ENCODE measurements at places on chromosomes 11 and 22.

DNA sequence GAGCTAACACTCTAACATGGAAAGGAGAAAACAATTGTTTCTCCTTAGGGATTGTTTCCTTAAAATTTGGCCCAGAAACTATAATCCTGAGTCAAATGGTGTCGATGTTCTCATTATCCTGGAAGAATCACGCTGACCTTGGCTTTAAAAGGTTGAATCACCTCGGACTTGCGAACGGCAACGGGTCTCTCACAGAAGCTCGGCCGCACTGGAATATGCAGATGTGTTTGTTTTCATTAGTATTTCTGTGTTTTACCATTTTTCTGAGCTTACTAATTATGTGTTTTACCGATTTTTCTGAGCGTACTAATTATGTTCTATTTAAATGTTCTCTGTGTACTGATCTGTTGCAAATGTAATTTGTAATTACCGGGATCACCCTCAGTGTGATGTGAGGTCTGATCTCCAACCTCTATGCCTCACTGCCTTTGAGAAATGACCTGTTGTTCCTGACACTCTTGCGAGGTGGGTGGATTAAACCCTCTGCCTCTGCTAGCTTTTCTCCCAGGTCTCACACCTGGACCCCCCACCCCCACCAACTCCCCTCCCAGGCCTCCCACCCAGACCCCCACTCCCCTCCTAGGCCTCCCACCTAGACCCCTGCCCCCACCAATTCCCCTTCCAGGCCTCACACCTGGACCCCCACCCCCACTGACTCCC is 38.3 kb upstream of the BRSK2 start:
- no peak for DNase-seq

DNA sequence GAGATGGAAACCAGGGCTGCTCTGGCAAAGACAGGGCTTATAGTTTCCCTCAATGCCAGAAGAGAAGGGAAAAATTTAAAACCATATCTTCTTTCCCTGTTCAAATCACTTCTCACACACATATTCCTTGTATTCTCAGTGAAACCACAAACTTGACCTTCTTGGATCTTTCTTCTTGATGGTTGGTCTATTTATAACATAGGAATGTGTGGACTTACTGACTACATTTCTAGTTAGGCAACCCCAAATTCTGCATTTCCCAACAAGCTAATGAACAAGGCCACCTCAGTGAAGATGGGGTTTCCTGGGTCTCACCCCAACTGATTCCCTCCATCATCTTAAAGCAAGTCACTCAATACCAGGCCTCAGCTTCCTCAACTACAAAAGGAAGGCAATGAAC is 3.8 kb upstream of the QSER1 start:
- no peak for DNase-seq

DNA sequence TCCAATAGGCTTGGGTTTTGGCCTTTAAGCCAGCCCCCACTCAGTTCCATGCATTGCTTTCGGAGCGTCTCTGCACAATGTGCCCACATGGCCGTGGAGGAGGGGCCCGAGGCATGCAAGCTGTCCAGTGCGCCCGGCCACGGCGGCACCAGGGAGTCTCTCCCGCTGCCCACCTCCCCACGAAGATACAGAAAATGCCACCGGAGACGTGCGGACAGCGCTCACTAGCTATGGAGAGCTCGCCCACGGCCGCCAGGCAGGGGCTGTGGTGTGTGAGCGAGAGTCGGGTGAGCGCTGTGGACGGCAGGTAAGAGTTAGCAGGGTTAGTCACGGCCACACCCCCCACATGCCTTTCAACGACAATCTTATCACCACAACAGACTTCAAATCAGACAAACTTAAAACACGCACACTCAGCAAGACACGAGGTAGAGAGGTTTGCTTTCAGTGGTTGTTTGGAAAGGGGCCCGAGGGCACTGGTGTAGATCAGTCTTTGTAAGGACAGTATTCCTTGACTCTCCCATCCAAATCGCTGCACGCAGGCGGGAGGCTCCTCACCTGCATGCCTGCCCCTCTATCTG is 18.7 kb upstream of the BID start:
- no peak for DNase-seq

DNA sequence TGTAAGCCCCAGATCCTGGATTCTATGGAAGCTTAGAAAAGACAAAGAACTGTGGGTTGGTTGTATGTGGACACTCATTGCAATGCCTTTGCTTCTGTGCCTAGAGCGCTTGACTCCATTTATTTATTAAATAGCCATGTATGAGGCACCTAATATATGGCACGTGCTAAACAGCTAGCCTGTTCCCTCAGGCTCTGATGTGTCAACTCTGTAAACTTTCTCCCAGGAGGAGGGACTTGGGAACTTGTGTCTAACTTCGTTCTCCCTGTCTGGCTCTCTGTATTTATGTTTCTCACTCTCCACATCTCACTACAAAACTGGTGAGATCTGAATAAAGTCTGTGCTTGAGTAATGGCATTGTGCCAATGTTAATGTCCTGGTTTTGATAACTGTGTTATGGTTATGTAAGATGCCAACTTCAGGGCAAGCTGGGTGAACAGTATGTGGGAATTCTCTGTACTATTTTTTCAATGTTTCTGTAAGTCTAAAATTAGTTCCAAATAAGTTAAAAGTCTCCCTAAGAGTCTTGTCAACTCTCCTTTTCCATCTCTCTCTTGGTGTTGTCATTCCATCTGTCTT is 34.1 kb upstream of the ZBTB16 start:
- DNase-seq, result no peak

DNA sequence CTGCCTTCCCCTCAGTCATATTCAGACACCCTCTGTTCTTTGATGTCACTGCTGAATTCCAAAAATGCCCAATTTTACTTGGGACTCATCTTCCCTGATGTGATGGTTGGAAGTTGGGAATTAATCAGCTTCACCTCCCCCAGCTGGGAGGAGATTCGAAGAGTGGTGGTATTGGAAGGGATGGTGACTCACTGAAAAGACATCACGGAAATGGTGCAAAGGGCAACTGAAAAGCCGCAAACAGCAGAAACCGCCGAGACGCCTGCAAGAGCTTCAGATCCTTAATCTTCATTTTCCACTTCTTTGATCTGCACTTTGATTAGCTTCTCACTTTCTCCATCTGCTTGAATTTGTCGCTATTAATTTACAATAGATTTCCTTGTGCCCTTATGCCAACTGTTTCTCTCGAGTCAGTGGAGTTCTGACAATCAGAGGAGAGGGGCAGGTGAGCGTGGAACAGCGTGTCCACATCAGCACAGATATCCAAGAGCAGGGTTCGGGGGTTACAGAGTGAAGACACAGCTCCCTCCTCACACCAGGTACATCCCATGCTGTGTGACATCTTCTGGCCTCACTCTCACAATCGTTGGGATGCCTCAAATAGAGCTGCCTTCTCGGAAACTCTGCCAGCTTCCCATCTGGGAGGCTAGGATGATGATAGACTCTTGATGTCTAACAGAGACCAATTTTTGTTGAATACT is 325.4 kb downstream of the BRD1 start:
- DNase-seq, result no peak

GRCh38 chr11:43746670-43747069 is 66.1 kb downstream of the HSD17B12 start:
- no peak for DNase-seq

DNA sequence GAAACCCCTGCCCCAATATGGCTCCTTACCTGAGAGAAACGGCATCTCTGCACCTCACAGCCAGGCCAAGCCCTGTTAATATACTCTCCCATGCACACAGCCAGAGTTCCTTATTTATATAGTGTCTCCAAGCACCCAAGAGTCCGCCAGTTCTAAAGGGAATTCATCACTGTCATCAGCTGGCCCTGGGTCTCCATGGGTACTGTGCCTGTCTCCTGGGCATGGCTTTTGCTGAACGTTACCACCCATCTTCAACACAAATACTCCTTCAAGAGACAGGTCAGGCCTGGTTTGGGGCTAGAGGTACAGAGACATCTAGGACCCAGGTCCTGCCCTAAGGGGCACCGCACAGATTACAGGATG is 1.6 kb upstream of the ATG16L2 start:
- no peak for DNase-seq

GRCh38 chr11:2378527-2379210 is 1.6 kb downstream of the CD81 start:
- no peak for DNase-seq

DNA sequence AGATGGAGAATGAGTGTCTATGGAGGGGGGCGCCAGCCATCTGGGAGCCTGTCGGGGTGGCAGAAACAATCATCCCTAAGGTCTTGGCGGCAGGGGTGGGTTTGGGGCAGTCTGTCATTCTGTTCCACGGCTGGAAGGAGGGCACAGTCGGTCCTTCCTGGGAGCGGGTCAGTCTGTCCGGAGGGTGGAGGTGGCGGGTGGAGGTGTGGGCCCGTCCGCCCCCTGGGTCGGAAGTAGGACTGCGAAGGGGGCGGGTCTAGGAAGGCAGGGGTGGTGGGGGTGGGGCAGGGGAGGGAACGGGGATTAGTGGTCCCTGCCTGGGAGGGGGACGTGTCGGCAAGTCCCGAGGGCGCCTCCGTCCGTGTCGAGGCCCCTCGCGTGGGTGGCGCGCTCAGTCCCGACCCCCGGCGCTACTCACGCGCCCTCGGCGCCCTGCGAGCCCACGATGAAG is 461 bp downstream of the TBC1D10A start:
- no peak for DNase-seq

- no peak for DNase-seq
These were observed 77.7 kb downstream of the LARGE1 start for GRCh38 chr22:33842421-33843094.

- no peak for DNase-seq
These were observed 16.0 kb downstream of the RRP8 start for GRCh38 chr11:6587360-6587953.

- no peak for DNase-seq
These were observed 874.5 kb downstream of the BRD1 start for GRCh38 chr22:48953103-48953720.

DNA sequence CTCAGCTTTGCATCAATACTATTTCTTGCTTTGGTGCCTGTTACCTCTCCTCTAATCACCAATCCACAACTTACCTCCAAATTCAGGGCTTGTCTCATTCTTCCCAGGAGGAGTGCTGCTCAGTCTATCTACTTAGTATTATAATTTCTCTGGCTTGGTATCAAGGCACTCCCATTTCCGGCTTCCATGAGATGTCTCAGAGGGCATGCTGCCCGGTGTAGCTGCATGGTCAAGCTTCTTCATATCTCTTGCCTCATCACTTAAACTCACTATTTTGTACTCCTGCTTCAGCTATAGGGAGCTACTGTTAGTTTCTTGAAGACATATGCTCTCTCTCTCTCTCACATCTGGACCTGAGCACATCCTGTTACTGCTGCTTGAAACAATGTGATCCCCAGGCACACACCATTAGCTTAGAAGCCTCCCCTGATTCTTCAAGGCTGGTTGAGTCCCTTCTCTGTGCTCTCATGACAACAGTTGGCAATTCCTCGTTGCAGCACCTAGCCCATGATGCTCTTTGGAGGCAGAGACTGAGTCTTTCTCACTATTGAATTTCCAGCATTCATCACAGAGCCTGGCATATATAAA is 182.8 kb upstream of the SYN3 start:
- DNase-seq, result no peak

GRCh38 chr11:27201454-27202302 is 161.1 kb downstream of the BBOX1 start:
- no peak for DNase-seq

- no peak for DNase-seq
These were observed 32.1 kb upstream of the IGSF9B start for GRCh38 chr11:133988686-133989410.

DNA sequence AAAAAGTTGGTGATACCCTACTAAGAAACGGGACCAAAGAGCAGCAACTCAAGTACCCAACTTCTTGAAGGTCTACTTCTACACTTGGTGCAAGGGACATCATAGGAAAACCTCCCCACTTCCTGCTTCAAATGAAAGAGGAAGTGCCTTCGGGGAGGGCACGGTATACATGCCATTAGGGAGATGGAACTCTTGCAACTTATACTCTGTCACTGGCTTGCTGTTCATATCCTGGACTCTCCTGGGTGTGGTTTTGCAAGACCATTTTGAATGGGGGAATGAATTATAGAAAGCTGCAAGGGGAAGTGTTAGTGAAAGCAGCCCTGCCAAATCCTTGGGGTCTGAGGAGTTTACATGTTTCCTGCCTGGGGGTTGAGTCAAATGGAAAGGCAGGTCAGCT is 41.9 kb downstream of the CSNK2A3 start:
- no peak for DNase-seq

- DNase-seq, result no peak
These were observed 65.3 kb upstream of the LINC01488 start for GRCh38 chr11:69416143-69416515.

DNA sequence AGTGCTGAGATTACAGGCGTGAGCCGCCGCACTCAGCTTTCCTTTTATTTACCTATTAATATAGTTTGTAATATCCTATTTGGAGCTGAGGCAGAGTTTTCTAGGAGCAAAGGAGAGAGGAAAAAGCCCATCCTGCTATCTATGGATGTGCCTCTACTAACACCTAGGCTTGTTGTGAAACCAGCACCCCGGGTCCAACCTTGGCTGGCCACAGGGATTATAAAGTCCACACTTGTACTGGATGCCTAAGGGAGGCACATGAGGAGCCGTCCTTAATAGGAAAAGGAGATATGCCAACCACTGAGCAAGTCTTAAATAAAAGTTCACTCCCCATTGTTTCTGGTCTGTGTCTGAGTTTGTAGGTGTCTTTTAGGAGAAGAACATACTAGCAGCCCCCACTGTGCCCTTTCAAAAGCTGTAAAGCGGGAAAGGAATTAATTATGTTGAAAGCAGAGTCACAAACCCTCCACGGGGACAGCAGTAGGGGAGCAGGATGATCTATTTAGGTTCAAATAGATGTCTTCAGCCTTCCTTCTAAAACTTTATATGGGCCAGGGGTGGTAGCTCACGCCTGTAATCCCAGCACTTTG is 29.3 kb downstream of the RRP7A start:
- DNase-seq, result no peak

DNA sequence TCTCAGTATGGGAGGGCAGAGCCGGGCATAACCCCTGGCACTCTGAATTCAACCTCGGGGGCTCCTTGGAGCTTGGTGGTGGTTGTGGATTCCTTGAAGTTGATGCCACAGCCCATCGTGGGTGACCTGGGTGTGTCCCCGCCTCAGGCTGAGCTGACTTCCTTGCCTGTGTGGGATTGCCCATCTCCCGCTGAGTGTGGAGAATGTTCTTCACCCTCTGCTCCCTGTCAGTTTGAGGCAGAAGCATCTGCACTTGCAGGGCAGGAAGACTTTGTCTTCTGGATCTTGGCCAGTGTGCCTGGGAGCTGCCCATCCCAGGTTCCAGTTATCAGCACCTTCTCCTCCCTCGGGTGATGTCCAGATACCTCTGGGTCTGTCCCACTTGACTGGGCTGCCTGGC is 25.3 kb downstream of the CD82 start:
- DNase-seq, result no peak

DNA sequence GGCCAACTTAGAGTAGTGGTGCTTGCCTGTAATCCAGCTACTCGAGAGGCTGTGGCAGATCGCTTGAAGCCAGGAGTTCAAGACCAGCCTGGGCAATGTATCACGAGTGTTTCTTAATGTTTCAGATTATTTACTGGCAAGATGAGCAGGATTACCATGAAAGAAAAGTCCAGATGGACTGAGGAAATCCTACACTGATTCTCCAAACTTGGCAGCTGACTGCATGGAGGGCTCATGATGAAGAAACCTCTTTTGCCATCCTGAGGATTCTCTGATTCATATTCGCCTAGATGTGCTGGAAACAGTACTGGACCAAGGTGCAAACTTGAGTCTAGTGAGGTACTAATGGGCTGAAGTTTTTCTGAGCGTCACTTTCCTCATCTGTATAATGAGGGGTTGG is 2.8 kb upstream of the SIDT2 start:
- no peak for DNase-seq

- DNase-seq, result no peak
These were observed 21.8 kb downstream of the MCAM start for GRCh38 chr11:119295178-119295577.

- DNase-seq, result no peak
These were observed 88.6 kb downstream of the ETS1 start for GRCh38 chr11:128498721-128499245.
